ENCODE measurements at places on chromosomes 4 and X. TPM values are rescaled to one million over a fixed set of nuclear protein-coding genes. Genes with fewer than 3 reads are reported as not detected.

Gene ARMCX4
- 4.5 TPM for total RNA-seq

Gene HEPH
- total RNA-seq = 0.47 TPM

Gene RNF175
- not detected for total RNA-seq

Gene CLDN2
- not detected for total RNA-seq

Gene NCBP2L
- total RNA-seq = not detected

Gene SYTL4
- 14.2 TPM for total RNA-seq

Gene REELD1
- not detected for total RNA-seq

Gene MAGEB2
- total RNA-seq = not detected

Gene TEX28
- total RNA-seq = not detected

Gene MAGEC2
- not detected for total RNA-seq

Gene MSX1
- total RNA-seq = 3.5 TPM

Gene N4BP2
- total RNA-seq = 6.7 TPM

Gene FREM3
- under 0.01 TPM for total RNA-seq

Gene ELF2
- 32.1 TPM for total RNA-seq

Gene KIF4A
- total RNA-seq = 17.8 TPM

Gene TRPC5OS
- total RNA-seq = not detected

Gene TRIM2
- total RNA-seq = 17.3 TPM

Gene TMEM33
- 41.5 TPM for total RNA-seq

Gene KDR
- 144 TPM for total RNA-seq

Gene FMR1NB
- total RNA-seq = not detected

Gene TDO2
- total RNA-seq = not detected

Gene ATRX
- total RNA-seq = 101 TPM

Gene DDIT4L
- total RNA-seq = 5.4 TPM

Gene IGFBP7
- 483 TPM for total RNA-seq

Gene AGTR2
- total RNA-seq = not detected

Gene SSX4B
- total RNA-seq = not detected

Gene TNIP3
- total RNA-seq = 0.94 TPM

Gene RPS6KA6
- total RNA-seq = 0.19 TPM

Gene C4orf51
- not detected for total RNA-seq

Gene GALNTL6
- not detected for total RNA-seq

Gene GPM6B
- 2.4 TPM for total RNA-seq

Gene PDZD4
- 0.09 TPM for total RNA-seq

Gene NUDT11
- 8.9 TPM for total RNA-seq

Gene ALB
- total RNA-seq = not detected

Gene ACOT9
- total RNA-seq = 54.3 TPM

Gene SPANXN3
- total RNA-seq = not detected

Gene TMEM271
- not detected for total RNA-seq

Gene GATA1
- not detected for total RNA-seq
